ENCODE measurements at places on chromosomes 1 and 21.

GRCh38 chr1:153903841-153904455 is 18.8 kb downstream of the GATAD2B start:
- DNase-seq: no peak

DNA sequence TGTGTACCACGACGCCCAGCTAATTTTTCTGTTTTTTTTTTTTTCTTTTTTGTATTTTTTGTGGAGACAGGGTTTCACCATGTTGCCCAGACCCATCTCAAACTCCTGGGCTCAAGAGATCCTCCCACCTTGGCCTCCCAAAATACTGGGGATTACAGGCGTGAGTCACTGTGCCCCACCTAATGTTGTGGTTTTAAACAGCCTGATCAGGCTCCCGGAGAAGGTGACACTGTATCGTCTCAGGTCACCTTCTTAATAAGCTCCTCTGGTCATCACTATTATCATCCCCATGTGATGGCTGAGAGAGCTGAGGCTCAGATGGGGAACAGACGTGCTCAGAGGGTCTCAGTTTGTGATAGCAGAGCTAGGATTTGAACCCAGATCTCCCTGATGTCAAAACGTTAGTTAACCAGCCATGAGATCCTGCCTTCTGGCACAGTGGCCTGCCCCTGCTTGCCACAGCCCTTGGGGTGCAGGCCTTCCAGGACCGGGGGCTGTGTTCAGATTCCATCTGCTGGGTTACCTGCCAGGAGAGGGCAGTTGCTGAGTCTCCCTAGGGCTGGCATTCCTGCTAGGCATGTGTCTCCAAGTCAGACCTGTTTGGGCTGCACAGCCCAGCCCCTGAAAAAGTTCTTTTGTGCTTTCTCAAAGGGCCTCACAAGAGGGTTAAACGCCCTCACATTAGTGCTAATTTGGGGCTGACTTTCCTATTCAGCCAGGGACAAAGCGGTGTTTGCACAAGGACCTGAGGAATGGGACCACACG is 32.7 kb upstream of the GRHL3 start:
- no peak for DNase-seq

GRCh38 chr1:221573756-221574155 is 168.1 kb downstream of the DUSP10 start:
- DNase-seq: no peak

GRCh38 chr1:72524021-72524420 is 241.7 kb upstream of the NEGR1 start:
- no peak for DNase-seq

GRCh38 chr1:235783148-235783776 is 83.4 kb downstream of the LYST start:
- no peak for DNase-seq

DNA sequence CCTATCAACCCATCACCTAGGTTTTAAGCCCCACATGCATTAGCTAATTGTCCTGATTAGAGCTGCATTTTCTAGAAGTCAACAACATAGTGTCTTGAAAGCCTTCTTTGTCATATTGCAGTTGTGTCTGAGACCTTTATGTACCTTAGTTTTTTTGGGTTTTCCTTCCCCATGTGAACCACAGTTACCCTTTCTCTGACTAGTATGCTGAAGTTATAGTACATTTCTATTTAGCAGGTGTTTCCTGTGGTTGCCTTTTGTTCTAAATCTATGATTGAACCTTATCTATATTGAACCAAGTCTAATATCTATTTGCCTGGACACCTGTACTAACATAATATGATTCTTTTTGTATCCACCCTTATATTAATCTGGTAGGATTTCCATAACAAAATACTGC is 135.6 kb downstream of the ST6GALNAC3 start:
- DNase-seq: no peak

- no peak for DNase-seq
Observed at GRCh38 chr21:22575165-22575584, 1577.0 kb downstream of the NCAM2 start.

GRCh38 chr1:205969229-205969628 is 26.0 kb upstream of the SLC26A9 start:
- DNase-seq: no peak

DNA sequence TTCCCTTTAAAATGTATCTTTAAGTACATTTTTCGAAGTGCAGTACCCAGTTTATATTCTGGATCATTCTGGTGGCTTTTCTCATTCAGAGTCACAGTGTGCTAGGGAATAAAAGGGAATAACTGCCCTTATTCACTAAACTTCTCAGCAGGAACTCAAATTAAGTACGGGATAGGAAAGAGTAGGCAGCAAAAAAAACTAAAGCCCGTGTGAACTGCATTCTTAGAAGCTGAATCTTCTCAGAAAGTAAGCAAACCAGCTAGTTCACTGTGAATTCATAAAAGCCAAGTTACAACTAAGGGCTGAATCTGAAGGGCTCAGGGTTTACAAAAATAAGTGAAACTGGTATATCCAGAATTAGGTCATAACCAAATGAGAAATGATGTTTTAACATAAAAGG is 22.0 kb downstream of the PRPF38A start:
- DNase-seq: peak; percentile 17

- DNase-seq: no peak
Observed at GRCh38 chr1:189007824-189008223, 1469.8 kb downstream of the BRINP3 start.

- no peak for DNase-seq
Observed at GRCh38 chr21:33552093-33552998, 9.5 kb downstream of the SON start.

DNA sequence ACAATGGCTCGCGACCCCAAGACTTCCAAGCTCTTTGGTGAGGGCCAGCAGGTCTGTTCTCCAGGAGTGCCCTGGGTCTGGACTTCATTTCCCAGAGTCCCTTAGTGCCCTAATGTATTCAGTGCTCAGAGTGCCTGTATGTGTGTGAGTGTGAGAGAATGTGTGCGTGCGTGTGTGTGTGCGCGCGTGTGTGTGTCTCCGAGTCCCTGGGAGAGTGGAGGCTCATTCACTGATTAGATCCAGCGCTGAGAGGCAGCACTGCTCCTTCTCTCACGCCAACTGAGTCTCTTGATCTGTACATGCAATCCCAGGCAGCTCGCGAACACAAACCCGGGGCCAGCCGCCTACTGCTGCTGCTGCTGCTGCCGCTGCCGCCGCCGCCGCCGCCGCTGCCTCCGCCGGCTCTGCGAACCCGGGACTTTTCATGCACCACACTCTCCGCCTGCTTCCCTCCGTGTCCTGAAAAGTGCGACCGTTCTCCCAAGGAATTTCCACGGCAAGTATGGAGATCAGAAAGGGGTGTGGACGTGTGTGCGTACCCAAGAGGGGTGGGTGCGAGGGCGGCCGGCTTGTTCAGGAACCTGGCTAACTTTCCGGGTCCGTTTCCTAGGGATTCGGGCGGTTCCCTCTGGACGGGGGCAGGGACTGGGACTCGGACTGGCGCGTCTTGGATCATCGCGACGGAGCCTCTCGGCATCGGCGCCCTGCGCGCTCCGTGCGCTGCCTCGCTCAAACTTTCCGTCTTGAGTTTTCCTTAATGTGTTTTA is at the start of gene RNF220:
RNF220 (plus strand) TSS at position 225 of the 767 bp plus-strand sequence.
- DNase-seq: peak; percentile 16

- no peak for DNase-seq
Observed at GRCh38 chr1:24275510-24275909, 43.6 kb upstream of the GRHL3 start.

GRCh38 chr1:155706139-155706538 is 17.2 kb downstream of the DAP3 start:
- no peak for DNase-seq

- DNase-seq: no peak
Observed at GRCh38 chr1:207988326-207989165, 77.6 kb upstream of the CD34 start.

DNA sequence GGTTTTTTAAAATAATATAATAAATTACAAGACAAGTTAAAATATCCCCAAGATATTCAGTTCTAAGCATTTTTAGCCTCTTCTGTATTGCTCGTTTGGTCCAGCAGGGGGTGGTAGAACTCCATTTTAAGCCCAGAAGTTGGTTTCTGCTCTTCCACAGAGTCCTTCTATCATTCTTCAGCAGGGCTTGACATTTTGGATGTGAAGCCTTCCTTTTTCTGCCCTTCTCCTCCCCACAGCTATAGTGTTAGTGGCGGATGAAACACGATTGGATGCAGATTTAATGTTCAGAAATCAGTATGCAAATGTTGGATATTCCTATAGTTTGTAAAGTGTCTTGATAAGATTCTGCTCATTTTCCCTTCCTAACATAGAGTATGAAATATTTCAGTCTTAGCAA is 1.4 kb downstream of the NCAM2 start:
- DNase-seq: no peak

Data from GM04503 (cell line).